BJ (cell line): ENCODE measurements at places on chromosomes 11 and 22.

GRCh38 chr22:45636683-45637082, 35.0 kb upstream of the ATXN10 start:
- no peak for DNase-seq

DNA sequence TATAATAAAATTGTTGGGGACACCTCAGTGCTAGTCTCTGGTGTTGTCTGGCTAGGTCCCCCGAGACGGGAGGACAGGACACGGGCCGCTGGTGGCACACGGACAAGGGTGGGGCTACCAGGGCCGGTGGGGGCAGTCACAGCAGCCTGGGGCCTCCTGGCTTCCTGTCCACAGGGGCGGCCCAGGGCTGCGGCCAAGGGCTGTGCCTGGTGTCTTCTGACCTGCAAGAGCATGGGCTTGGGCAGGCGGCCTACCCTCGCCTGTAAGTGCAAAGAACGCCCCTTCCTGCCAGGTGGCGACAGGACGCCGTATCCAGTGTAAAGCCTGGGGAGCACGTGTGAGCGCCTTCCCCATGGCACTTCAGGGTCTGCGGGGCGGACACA, 3.6 kb downstream of the LRFN4 start:
- no peak for DNase-seq

- no peak for DNase-seq
Measured at GRCh38 chr11:131198161-131199014, 172.0 kb upstream of the NTM start.

GRCh38 chr22:30650508-30651116, 15.0 kb downstream of the SLC35E4 start:
- no peak for DNase-seq

GRCh38 chr11:93727985-93728791, 13.1 kb downstream of the TAF1D start:
- DNase-seq = no peak

GRCh38 chr11:63907063-63907462, 9.9 kb downstream of the RCOR2 start:
- no peak for DNase-seq

DNA sequence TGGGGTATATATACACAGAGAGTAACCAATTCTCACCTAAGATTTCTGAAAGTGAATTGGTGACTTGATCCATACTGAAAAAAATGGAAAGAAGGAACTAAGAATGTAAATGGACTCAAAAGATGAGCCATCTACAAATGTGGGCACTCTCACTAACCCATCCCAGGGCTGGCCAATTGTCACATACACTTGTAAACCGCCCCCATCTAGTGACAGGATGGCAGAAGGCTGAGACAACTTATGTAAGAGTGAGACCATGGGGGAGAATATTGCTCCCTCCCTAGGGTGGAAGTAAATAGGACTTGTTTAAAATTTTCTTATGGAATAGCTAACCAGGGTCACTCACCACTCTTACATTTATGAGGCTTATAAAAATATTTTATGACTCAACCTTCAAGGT, 377.1 kb upstream of the ISX start:
- no peak for DNase-seq

- DNase-seq = no peak
Measured at GRCh38 chr11:79314906-79315689, 125.7 kb downstream of the TENM4 start.

- no peak for DNase-seq
Measured at GRCh38 chr11:94472916-94473799, 20.5 kb downstream of the MRE11 start.

DNA sequence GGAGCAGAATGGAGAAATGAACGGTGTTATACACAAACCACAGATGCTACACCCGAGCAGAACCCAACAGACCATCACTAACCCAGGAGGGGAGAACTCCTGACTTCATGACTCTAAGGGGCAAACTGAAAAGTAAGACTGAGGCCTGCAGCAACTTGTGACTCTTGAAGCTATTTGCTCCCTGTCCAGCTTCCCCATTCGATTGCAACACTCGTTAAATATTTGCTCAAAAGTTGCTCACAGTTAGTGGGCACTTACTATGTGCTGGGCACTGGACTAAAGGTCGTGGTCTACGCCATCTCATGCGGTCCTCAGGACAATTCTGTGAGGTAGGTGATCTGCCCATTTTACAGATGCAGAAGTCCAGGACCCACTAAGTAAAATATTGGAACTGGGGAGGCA, 9.5 kb upstream of the ADA2 start:
- DNase-seq = no peak

DNA sequence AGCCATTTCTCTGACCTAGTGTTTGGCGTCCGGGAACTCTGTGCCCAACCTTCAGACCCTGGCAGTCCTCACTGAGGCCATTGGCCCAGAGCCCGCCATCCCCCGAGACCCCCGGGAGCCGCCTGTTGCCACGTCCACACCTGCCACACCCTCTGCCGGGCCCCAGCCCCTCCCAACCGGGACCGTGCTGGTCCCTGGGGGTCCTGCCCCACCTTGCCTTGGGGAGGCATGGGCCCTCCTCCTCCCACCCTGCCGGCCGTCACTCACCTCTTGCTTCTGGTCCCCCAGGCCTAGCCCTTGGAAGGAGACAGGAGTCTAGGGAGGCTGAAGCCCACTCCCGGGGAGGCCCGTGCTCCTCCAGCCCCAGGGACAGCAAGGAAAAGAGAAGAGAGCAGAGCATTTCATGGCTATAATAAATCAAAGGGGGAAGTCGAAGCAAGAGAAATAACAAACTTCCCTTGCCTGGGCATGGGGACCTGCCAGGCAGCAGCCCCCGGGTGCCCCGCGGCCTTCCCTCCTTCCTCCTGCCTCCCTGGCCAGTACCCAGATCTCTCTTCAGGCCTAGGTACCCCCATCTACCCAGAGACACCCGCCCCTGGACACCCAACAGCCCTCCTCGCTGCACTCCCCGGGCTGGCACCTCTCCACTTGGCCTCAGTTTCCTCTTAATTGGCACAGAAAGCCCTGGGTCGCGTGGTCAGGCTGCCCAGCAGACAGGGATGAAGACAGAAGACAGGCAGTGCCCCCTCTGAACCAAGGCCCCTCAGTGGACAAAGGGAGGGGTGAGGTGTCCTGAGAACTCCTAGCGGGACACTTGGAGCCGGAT, 13.0 kb upstream of the SLC39A13 start:
- no peak for DNase-seq

DNA sequence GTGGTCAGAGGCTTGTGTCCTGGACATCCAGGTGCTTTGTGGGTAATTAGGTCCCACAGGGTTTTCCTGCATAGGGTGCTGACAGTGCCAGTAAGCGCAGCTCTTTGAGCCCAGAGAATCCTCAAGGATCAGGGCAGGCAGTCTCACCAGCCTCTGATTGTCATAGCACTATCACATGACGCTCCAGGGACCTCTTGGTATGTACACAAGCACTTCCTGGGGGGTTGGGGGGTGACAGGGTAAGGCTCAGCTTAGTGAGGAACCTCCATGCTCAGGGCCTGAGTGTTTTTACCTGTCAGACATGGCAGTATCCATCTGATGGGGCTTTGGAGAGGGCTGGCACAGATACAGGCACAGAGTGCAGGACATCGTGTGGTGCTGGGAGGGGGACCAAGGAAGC, 27.9 kb upstream of the SUSD2 start:
- DNase-seq = no peak

DNA sequence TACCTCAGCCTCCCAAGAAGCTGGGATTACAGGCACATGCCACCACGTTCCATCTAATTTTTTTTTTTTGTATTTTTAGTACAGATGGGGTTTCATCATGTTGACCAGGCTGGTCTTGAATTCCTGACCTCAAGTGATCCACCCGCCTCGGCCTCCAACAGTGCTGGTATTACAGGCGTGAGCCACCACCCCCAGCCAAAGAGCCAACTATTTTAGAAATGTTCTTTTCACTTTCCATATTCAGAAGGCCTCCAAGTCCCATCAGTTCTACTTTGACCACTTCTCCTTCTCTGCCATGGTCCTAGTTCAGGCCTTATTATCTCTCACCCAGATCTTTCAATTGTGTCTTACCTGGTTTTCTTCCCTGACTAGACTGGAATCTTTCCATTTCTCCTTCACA, 48.2 kb downstream of the CCDC83 start:
- no peak for DNase-seq

- no peak for DNase-seq
Measured at GRCh38 chr11:96329419-96329818, 13.6 kb downstream of the MAML2 start.

DNA sequence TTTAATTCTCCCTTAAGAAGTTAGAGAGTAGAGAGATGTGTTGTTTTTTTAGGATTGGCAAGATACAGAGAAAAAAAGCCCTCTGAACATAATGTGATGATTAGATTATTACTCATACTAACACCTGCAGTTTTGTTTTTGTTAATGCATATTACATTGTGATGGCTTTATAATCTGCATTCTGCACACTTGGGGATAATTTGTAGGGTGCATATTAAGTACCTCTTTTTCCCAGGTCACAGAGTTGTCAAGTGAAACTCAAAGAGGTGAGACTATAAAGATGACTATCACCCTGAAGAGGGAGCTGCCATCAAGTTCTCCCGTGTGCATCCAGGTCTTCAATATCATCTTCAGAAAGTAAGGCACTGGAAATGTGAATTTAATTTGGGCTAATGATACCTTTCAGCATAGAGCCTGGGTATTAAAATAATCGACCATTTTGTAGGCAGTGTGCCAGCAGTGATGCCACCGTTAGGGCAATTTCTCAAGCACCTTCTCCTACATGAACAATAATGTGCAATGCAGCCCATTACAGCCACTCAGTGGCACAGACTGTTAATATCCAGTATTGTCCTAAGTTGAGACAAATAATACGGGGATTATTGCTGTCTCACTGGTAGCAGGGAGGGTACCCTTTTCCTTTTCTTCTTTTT, 16.2 kb downstream of the PIWIL4 start:
- no peak for DNase-seq

DNA sequence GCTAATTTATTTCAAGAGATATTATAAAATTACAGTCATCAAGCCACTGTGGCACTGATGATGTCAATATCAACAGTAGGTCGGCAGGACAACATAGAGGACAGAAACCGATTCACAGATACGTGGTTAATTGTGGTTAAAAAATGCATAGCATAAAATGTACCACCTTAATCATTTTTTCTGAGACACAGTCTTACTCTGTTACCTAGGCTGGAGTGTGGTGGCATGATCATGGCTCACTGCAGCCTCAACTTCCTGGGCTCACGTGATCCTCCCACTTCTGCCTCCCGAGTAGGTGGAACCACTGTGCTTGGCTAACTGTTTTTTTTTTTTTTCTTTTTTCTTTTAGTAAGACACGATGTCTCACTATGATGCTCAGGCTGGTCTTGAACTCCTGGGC, 21.0 kb upstream of the TOLLIP start:
- no peak for DNase-seq

- no peak for DNase-seq
Measured at GRCh38 chr22:28052825-28053269, 133.8 kb upstream of the PITPNB start.

DNA sequence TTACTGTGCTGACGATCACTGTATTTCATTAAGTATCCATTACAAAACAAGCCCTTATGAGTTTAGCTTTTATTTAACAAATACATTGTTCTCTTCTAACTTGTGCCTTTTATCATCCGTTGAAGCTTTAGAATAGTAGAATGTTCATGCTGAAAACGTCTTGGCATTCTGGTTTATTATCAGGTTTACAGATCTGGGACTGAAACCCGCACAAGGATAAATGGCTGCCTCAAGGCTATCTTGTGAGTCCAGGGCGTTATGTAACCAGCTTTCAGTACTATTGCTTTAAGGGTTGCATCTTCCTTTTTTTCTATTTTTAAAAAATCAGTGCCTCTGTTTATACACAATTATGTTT, 66.6 kb upstream of the PRODH start:
- no peak for DNase-seq

DNA sequence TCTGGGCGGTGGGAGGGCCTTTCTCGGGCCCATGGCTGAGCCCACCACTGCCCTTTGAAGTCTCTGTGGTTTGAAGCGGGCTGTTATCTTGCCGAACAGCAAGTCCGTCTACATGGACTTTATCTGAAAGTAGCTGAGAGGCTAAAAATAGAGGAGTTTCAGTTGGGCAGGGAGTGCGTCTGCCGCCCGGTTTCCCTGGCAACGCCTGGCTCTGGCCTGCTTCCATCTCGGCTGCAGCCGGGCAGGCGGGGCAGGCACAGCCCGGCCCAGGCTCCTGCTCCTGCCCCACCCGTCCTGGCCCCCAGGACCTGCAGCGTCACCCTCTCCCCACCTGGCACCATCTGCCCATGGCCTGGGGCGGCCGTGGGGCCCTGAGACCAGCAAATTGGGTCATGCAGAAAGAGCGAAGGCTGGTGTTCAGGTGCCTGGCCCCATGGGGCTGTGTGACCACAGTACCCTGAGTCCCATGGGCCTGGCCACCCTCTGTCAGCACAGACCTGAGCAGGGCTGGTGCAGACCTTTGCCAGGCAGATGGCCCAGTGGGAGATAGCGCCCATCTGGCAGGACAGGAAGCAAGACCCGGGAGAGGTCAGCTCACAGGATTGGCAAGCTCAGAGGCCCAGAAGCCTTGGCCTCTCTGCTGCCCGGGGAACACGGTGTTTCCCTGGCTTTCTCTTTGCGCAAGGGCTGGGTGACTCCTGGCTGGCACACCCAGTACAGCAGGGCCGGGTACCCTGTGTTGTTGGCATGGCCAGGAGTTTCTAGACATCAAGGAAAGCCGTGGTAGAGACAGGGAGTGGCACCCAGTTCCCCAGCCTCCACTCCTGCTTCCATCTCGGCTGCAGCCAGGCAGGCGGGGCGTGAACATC, 79.1 kb upstream of the KCNQ1OT1 start:
- DNase-seq = peak; percentile 21

- no peak for DNase-seq
Measured at GRCh38 chr11:118819334-118820024, 28.5 kb upstream of the DDX6 start.

DNA sequence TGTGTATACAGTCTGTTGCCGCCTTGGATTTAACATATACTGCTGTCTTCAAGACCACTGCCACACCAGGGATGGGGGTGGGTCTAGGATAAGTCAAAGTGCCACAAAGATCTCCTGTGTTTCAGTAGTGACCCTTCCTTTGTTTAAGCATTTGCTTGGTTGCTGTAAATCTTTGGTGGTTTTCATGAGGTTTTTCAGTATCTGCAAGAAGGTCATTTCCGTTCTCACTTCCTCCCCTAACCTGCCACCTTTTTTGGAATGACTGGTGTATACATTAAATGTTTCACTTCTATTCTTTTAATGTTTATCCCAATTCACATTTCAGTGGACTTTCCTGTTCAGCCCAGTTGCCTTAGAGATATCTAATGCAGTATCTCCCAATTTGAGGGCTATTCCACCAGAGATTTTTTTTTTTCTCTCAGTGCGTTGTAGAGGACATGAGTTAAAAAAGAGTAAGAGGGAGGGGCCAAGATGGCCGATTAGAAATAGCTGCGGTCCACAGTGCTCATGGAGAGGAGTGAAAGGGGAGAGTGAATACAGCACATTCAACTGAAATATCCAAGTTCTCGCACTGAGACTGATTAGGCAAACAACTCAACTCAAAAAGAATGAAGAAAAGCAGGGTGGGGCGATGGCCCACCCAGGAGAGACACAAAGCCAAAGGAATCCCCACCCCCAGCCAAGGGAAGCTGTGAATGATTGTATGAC, 43.2 kb downstream of the USP47 start:
- no peak for DNase-seq

- no peak for DNase-seq
Measured at GRCh38 chr22:47282366-47282765, 519.9 kb downstream of the TBC1D22A start.

- no peak for DNase-seq
Measured at GRCh38 chr11:62030071-62030684, 62.7 kb upstream of the FTH1 start.

- DNase-seq = no peak
Measured at GRCh38 chr11:88360141-88360540, 22.6 kb upstream of the CTSC start.
